AG09319 (cell line): ENCODE measurements at places on chromosomes 5 and 9.

GRCh38 chr5:54902791-54903473, 82.5 kb downstream of the ESM1 start:
- no peak for DNase-seq

- no peak for DNase-seq
These were observed 63.4 kb upstream of the LRRTM2 start for GRCh38 chr5:138938526-138938925.

DNA sequence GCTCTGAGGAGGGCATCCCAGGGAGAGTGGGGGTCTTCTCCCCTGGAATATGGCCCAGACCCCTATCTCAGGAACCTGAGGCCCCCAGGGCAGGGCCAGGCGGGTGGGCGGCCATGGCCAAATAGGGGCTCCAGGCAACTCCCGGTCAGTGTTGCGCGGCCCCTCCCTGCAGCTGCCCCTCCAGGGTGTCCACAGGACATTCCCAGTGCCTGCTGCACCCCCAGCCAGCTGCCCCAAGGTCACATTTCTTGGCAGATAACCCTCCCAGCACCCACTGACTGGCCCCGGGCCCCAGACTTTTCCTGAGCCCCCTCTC, 53.6 kb upstream of the EGFL7 start:
- no peak for DNase-seq

DNA sequence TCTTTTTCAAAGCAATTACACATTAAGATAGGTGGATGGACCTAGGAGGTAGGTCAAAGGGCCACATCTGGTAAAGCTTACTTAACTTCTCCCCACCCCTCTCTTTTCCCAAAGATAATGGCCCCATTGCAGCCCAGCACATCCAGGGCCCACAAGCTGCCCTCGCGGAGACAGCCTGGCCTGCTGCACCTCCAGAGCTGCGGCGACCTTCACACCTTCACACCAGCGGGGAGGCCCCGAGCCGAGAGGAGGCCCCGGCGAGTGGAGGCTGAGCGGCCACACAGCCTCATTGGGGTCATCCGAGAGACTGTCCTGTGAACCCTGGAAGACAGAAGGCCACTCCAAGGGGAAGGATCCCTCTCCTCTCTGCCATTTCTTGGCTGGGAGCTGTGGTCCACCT, 66.5 kb downstream of the ENTREP1 start:
- no peak for DNase-seq

DNA sequence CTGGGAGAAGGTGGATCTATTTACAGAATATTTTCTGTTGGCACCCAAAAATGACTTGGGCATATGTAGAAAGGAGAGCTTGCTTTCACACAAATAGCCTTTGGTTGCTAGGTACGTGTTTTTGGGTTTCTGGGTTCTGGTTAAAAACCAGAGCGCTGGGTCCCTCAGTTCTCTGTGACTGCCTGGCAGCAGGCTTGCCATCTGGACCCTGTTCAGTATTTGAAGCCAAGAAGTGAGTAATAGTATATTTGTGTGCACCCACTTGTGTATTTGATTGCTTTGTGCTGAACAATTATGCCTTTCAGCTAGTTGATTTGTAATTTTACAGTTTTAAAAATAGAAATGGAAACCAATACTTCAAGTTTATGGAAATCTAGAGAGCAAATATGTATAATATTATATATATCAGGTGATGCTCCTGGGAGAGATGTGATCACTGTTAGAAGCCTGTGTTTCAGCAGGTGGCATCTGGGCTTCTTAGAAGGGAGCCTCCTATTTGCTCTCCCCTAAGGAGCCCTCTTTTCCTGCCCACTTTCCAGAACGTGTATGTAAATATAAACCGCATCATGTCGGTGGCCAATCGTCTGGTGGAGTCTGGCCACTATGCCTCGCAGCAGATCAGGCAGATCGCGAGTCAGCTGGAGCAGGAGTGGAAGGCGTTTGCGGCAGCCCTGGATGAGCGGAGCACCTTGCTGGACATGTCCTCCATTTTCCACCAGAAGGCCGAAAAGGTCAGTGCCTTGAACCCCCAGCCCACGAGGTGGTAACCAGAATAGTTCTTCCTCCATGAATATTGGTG, 153.6 kb downstream of the TRIO start:
- no peak for DNase-seq

GRCh38 chr5:16135506-16135905, 44.1 kb downstream of the MARCHF11 start:
- DNase-seq: no peak

- DNase-seq: no peak
These were observed 232.2 kb downstream of the NFIB start for GRCh38 chr9:14081745-14082144.
